ENCODE measurements at places on chromosomes 3 and 15.

DNA sequence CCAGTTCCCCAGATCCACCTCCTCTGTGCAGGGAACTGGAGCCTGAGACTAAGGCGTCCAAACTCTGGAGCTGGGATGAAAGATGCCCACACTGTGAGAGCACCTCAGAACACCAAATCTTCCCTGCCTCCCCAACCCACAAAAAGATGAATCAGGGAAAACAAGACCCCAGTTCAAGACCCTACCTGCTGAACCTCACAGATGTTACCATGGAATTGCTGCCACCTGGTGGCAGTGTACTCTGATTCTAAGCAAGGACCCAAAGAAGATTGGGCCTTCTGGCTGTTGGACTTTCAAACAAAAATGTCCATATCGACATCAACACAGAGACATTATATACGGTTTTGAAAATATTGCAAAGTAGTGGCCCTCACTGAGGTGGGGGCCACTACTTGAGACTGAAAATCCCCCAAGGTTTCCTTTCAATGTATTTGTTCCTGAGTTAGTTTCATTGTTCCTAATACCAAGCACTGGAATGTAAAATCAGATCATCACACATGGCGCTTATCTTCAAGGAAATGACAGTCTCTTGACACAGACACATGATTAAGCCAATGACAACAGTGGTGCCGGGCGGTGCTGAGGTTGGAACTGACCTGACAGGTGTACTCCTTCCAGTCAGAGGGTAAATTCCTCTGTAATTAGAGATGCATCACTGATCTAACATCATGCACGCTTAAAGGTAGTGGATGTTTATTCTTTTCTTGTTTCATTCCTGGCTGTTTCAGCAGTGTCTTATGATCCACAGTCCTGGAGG lies 67.6 kb downstream of the SLC6A11 start:
- DNase-seq, result peak; percentile 39

- no peak for DNase-seq
Observed at GRCh38 chr3:102129760-102130608, 280.7 kb downstream of the NFKBIZ start.

- DNase-seq, result no peak
Observed at GRCh38 chr3:23761440-23761896, 44.3 kb upstream of the UBE2E1 start.

- no peak for DNase-seq
Observed at GRCh38 chr3:44099566-44100297, 142.0 kb upstream of the TOPAZ1 start.

DNA sequence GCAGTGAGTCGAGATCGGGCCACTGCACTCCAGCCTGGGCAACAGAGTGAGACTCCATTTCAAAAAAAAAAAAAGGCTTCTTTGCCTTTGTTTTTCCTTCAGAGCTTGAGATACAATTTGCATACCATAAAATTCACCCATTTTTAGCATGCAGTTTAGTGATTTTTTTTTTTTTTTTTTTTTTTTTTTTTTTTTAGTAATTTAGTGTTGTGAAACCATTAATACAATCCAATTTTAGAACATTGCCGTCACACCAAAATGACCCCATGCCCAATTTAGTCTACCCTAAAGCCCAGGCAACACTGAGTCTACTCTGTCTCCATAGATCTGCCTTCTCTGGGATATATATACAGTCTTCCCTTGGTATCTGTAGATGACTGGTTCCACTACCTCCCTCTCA lies 61.1 kb downstream of the USP50 start:
- no peak for DNase-seq

- DNase-seq, result no peak
Observed at GRCh38 chr3:54871867-54872266, 56.0 kb downstream of the LRTM1 start.

DNA sequence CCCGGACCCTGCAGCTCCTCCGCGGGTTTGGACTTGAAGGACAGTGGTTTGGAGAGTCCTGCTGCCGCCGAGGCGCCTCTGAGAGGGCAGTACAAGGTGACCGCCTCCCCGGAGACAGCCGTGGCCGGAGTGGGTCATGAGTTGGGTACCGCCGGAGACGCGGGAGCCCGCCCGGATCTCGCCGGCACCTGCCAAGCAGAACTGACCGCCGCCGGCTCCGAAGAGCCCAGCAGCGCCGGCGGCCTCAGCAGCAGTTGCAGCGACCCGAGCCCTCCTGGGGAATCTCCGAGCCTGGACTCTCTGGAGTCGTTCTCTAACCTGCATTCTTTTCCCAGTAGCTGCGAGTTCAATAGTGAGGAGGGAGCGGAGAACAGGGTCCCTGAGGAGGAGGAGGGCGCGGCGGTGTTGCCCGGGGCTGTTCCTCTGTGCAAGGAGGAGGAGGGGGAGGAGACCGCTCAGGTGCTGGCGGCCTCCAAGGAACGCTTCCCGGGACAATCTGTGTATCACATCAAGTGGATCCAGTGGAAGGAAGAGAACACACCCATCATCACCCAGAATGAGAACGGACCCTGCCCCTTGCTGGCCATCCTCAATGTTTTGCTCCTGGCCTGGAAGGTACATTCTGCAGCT lies 634 bp downstream of the MINDY2 start:
- DNase-seq, result no peak

DNA sequence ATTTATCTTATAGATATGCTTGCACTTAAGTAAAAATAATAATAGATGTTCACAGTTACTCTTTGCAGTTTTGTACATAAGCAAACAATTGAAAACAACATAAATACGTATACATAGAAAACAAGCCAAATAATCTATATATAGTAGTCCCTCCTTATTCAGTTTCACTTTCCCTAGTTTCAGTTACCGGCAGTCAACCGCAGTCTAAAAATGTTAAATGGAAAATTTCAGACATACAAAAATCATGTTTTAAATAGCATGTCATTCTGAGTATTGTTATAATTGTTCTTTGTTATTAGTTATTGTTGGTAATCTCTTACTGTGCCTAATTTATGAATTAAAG lies 262.0 kb downstream of the CGGBP1 start:
- no peak for DNase-seq

GRCh38 chr3:197896421-197896820 lies 53.6 kb upstream of the RPL35A start:
- DNase-seq, result no peak

DNA sequence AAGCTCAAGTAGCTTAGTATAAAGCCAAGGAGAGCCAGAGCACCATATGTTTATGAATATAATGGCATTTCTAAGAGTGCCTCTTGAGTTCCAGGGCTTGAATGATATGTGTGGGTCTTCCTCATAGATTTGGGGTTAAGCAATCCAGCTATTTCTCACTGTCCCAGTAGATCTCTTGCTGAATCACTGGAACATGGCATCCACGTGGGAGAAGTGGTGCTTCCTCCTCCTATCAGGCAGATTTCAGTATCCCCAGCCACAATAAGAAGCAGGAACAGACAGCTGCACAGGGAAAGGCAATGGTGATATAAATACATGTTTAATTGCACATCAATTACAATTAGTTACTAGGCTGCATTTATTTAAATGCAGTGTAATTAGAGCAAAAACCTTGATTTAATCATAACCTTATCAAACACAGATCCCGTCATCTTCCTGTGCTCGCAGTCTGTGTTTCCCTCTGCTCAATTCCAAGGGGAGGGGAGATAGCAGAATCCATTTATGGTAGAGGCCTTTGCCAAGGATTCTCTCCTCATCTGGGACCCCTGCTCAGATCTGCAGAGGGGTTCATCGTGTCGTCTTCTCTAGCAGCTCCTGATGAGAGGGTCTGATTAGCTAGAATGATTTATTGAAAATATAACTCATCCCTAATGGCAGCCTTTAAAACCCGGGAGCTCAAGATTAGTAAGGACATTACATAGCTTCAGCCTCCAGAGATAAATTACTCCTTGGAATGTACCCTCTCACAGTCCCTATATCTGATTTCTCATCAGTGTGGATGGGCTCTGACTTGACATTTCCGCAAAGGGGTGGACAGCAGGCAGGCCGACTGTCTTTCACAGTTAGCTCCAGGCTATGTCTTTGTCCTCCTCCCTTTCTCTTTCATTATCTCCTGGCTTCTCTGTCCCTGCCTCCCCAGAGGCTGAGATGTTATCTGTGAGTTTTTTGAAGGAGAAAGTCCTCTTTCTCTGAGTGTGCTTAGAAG lies 775.9 kb downstream of the AGBL1 start:
- DNase-seq, result no peak

- no peak for DNase-seq
Observed at GRCh38 chr3:16849795-16850194, 35.0 kb upstream of the PLCL2 start.

DNA sequence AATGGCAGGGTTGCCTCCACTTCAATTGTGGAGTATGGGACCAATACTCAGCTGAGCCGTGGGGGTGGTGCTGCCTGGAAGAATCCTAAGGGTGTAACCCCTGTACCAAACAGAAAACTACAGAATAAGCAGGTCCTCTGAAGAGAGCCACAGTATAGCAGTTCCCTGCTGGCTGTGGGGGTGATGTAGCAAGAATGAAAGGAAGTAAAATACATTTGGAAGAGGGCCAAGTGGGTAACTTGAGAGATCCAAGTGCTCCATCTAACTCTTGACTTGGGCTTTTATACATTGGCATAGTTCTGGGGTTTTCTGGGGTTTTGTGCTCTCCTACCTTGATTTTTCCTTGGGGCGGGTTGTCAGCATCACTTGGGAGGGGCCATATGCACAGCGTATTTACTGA lies 341.4 kb downstream of the OTOL1 start:
- DNase-seq, result no peak

DNA sequence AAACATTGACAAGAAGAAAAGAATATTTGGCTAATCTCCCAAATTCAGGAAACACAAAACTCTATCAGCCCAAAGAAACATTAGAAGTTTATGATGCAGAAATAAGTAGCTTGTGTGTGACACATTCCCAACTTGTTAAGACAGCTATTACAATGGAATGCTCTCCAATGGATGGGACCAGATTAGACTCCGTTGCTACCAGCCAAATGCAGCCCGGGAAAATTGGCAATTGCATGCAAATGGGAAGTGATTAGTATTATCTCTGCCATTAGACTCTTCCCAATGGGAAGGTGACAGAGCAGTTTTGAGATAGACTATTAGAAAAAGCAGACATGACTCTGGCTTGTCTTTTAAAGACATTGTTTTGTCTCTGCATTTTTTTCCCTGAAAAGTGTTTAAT lies 37.4 kb upstream of the KCNMB2 start:
- no peak for DNase-seq

GRCh38 chr3:185280572-185281365 lies 26.9 kb upstream of the EHHADH start:
- DNase-seq, result no peak

GRCh38 chr15:29461877-29462276 lies 192.3 kb upstream of the NSMCE3 start:
- no peak for DNase-seq

DNA sequence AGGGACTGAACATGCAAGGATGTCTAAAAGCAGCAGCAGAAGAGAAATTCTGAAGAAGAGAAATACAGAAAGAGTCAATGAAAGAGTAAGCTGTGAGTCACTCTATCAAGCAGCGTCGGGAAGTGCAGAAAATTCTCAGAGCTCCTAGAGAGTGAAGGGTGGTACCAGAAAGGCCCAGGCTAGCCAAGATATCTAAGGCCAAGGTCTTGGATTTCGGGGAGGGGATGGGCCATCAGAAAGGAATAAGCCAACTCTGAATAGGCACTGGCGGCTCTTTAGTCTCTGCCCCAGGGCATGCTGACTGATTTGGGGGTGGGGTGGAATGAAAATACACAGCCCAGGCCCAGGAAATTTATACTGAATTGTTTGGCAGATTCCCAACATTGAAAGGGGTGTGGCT lies 70.8 kb downstream of the GPR156 start:
- DNase-seq, result no peak

GRCh38 chr3:99875929-99876841 lies 58.5 kb downstream of the CMSS1 start:
- DNase-seq, result peak; percentile 64

- DNase-seq, result no peak
Observed at GRCh38 chr3:62090066-62090465, 283.3 kb downstream of the FEZF2 start.

DNA sequence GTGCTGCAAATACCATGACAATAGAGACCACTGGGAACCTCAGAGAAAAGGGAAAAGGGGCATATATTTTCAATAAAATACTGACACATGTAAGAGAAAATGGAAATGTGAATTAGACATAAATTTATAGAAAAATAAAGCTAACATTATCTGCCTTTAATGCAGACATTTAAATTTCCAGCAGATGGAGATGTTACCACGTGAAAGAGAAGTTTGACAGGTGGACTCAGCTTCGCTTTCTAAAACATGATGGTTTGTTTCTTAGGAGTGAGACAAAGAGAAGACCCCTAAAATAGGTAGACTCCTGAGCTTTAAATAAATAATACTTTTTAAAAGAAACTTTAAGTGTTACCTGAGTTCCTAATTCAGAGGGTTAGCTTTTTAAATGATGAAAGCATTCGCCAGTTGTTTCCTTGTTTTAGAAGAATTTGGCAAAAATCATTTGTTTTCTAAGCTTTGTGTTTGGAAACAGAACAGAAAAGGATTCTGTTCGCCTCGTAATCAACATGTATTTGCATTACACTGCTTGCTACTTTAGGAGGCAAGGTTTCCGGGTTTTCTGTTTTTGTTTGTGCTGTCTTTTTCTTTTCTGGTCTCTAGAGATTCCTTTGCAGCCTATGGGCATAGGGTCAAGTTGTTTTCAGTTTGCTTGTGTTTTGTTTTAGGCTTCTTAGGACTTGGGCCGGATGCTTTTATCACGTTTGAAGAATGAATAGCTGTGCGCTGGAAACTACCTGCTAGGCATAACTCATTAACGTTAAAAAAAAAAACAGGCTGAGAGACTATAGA lies 271.4 kb downstream of the THSD4 start:
- DNase-seq, result no peak

GRCh38 chr15:56325186-56325585 lies 40.0 kb upstream of the TEX9 start:
- DNase-seq, result no peak

GRCh38 chr15:41445399-41445798 lies 28.5 kb downstream of the RTF1 start:
- no peak for DNase-seq

- no peak for DNase-seq
Observed at GRCh38 chr3:43997316-43997715, 244.4 kb upstream of the TOPAZ1 start.

DNA sequence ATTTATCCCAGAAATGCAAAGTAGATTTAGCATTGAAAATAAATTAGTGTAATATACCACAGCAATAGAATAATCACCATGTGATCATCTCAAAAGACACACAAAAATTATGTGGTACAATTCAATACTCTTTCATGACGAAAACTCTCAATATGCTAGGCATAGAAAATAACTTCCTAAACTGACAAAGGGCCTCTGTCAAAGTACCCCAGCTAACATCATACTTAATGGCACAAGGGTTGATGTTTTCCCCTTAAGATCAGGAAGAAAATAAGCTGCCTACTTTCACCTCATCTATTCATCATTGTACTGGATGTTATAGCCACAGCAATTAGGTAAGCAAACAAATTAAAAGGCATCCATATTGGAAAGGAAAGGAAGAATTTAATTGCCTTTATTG lies 22.7 kb upstream of the NIPA2 start:
- no peak for DNase-seq

- no peak for DNase-seq
Observed at GRCh38 chr3:124680521-124680920, 49.7 kb upstream of the UMPS start.

DNA sequence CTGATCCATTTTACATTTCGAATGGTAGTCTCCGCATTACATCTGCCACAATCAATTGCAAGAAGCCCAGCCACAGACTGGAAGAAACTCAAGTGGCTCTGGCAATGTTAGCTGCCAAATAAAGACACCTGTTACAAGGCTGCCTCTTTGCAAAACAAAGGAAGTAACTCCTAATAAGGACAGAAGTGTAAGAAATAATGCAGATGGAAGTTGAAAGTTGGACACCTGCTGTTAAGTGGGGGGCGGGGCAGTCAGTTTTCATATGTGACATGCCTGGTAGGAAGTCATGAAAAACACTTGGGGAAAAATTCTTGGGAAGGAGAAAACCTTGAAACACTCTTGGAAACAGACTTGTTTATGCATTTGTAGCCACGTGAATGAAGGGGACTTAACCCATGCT lies 54.1 kb upstream of the ATP2C1 start:
- DNase-seq, result no peak
